ENCODE measurements at places on chromosomes 1 and 21.

GRCh38 chr21:44650265-44650972 is 4.0 kb downstream of the KRTAP12-4 start:
- no peak for DNase-seq

DNA sequence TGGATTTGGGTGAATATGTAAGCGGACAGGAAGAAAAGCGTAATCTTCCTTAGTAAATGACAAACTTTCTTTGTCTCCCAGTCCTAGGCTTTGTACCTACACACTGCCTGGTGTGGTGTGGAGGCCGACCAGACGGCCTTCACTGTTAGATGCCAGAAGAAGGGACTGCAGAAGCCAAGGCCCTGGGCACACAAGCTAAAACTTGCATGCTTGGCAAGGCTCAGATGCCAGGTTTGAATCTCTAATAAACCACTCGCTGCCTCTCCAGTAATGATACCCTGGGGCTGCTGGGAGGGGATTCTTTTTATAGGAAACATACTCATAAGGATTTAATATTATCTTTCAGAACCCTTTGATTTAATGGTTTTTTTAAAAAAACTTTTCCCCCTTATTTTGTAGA is 263.8 kb downstream of the PTPRC start:
- no peak for DNase-seq

DNA sequence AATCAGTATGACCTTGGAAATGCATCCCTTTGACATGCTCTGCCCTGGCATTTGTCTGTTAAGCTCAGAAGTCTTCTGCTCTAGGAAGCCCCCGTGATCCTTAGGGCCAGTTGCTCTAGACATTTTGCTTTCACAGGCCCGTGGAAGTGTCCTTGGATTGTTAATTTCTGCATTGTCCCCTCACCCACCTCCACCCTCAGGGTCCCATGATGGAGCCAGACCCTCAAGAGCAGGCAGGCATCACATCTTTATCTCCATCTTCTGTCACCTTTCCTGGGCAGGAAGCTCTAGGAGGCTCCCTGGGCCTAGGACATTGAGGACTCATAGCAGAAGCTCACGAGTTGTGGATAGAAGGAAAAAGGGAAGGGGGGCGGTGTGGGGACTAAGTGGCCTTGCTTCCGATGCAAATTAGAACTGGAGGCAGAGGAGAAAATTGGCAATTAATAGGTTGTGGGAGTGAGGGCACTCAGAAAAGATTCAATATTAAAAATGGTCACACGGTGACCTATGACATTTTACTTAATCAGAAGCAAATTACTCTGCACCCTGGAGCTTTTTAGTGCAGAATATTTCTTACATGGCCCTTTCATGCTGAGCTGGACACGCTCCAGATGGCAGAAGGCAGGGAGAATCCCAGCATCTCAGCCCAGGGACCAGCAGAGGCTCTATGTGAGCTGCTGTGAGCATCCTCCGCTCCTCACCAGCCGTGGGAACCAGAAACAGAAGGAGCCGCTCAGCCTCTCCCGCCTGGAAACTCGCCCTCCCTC is 185.0 kb downstream of the MATN1 start:
- no peak for DNase-seq

DNA sequence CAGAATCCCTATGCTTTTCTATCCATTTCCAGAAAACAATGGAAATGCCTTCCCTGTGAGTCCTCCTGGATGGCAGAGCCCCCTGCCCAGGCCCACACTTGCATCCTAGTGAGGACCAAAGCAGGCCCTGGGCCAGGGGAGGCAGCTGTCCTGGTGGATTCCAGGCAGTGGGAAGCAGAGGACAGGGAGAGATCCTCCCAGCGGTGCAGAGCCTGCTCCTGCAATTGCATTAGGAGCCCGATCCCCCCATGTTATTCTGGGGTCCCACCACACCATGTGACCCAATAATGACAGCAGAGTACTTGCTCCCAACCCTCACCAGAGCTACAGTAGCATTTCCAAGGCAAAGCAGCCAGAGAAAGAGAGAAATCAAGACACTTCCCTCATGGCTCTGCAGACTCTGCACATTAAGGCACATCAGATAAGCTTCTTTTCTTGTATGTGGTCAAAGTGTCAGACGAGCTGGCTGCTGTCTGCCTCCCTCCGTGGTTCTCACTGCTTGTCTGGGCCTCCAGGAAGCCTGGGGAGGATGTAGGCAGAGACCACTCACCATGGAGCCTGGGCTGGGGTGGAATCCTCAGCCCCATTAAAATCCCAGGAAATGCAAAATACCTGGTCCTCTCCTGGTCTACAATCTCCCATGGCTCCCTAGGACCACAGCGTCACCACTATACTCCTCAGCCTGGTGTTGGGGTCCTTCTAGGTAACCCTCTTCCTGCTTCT is 54.9 kb upstream of the RUNX3 start:
- no peak for DNase-seq

GRCh38 chr1:27872802-27873551 is 633 bp downstream of the THEMIS2 start:
- DNase-seq = peak; percentile 22

DNA sequence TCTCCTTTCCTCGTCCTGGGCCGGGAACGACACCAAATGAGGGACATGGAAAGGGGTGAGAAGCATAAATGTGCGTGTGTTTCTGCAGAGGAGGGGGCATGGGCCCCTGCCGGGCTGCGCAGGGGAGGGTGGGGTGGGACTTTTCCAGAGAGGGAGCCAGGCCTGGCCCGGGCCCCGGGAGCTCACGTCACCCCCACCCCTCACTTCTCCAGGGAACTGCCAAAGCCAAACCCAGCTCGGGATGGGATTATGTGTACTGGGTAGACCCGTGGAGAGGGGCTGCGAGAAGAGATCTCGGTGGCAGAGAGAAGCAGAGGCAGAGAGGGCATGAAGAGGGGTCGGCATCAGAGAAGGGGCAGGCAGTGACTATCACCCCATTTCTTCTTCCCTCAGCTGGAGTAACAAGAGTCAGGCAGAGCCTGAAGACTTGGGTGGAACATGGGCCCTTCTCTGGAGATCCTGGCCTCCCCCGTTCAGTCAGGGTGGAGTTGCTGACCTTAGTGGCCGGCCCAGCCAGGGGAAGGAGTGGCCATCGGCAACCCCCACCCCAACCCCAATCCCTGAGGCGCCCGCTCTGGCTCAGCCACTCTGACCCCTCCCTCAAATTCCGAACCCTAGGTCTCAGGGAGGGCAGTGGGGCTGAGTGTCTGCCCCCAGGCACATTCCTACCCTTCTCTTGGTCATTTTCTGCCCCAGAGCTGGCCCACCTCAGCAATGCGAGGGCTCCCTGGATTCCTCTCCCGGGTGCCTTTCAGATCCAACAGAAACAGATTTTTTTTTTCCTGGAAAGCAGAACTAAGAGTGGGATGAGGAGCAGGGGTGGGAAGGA is 1.2 kb downstream of the ADAMTSL4 start:
- no peak for DNase-seq

GRCh38 chr1:25712299-25712970 is 87.6 kb upstream of the SELENON start:
- DNase-seq = no peak

- peak; percentile 31 for DNase-seq
Observed at GRCh38 chr1:150973836-150974579, 627 bp downstream of the CERS2 start.

GRCh38 chr1:177170756-177171535 is at the start of gene BRINP2:
BRINP2 (plus strand) TSS chr1:177170958; CDS start chr1:177229877, 58,919 bp downstream.
- no peak for DNase-seq

- DNase-seq = no peak
Observed at GRCh38 chr1:67514300-67514699, 84.1 kb upstream of the SERBP1 start.

- DNase-seq = no peak
Observed at GRCh38 chr1:115640384-115640783, 1.4 kb upstream of the VANGL1 start.

GRCh38 chr21:42381347-42381984 is 14.4 kb downstream of the TMPRSS3 start:
- no peak for DNase-seq

DNA sequence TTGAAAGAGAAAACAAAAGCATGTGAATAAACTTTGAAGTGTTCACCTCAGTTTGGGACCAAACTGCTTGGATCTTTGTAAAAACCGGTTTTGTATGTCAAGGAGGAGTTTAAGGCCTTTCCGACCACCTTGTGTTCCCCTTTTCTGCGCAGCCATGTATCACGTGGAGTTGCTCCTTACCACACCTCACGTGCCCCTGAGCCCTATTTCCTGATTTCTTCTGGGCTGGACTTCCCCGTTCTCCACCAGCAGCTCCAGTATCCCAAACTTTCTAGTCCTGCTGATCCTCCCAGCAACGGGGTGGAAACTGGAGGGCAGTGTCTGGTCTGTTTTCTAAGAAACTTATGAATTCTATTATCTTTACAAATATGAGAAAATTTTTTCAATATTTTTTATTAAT is 1.6 kb upstream of the SH3D21 start:
- no peak for DNase-seq
